Fibroblast of the aortic adventitia (primary cell): ENCODE measurements at places on chromosomes 11 and 22.

- DNase-seq, result peak; percentile 33
Measured at GRCh38 chr22:35150183-35151107, 84.5 kb downstream of the ISX start.

DNA sequence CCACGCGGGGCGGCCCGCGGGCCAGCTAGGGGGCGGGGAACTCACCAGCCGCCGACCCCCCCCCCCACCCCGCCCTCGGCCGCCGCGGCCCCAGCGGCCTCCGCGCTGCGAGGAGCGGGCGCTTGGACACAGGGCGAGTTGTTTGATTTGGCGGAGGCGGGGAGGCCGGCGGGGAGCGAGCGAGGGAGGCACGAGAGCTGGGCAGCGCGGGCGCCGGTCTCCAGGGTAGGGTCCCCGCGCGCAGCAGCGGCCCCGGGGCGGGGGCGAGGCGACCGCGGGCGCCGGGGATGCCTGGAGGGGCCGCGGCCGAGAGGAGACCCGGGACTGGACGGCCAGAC lies 64.4 kb downstream of the NAV2 start:
- DNase-seq, result no peak

GRCh38 chr11:17921659-17922415 lies 91.0 kb downstream of the SERGEF start:
- peak; percentile 71 for DNase-seq

DNA sequence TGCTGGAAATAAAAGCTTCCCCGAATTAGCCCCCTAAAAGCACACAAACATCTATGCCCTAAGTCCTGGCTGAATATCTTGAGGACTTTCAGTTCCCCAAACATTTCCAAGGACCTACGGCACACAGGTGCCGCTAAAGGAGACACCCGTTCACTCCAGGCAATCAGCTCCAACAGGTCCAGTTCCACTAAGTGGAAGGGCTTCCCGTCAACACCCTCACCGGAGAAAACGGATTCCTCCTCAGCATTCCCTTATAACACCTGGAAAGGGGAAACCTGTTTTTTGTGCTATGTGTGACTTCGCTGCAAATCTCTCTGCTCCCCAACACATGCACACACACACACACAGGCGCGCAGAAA lies 3.9 kb downstream of the TENM4 start:
- no peak for DNase-seq

DNA sequence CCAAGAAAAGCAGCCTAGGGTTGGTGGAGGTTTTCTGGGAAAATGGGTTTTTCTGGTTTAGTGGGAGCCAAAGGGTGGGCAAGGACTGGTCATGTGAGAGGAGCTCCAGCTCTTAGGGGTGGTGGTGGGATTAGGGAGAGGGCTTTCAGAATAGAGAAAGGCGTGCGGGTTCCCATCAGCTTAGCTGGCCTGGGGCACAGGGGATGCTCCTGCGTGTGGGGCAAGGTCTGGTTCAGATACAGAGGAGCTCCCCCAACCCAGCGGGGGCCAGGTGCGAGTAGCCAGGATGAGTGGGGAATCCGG lies 644 bp downstream of the TMEM134 start:
- no peak for DNase-seq

DNA sequence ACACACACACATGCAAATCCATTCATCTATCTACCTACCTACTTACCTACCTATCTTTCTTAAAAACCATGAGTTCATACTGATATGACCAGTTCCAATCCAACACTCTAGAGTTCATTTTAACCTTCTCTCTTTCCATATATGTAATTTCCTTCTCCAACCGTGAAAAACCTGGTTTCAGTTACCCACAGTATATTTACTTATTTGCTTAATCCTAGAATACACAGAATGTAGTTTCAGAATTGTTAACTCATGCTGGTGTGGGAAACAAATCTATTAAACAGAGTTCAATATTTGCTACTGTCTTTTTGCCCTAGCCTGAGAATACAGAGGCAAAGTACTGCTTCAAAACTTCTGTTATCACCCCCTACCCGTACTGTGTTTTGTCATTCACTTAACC lies 101.3 kb downstream of the RRM1 start:
- DNase-seq, result no peak

DNA sequence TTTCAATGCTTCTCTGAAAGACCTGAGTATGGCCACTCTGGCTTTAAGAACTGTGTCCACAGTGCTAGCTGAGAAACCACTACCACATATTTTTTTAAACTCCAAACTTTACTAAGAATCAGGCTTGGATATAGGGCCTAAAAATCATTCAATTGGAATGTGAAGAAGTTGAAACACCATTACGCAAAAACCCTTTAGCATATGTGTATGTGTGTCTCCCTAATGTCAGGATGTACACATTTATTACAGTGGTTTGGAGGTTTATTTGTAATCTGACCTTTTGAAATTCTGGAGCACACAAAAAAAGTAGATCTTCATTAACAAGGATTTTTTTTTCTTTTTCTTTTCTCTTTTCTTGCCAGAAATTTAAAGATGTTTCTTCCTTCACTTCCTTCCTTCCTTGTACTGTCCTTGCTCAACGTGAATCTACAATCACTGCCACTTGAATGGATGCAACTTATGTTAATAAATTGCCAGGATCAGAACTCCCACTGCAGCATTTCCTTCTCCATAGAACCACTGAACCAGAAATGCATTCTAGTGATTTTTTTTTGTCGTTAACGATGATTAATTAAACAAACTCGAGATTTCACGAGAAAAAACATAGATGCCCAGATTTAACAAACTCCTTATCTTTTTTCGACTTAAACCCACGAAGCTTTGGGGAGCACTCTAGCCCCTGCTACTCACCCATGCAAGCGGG lies 3.1 kb upstream of the ADM start:
- peak; percentile 68 for DNase-seq

DNA sequence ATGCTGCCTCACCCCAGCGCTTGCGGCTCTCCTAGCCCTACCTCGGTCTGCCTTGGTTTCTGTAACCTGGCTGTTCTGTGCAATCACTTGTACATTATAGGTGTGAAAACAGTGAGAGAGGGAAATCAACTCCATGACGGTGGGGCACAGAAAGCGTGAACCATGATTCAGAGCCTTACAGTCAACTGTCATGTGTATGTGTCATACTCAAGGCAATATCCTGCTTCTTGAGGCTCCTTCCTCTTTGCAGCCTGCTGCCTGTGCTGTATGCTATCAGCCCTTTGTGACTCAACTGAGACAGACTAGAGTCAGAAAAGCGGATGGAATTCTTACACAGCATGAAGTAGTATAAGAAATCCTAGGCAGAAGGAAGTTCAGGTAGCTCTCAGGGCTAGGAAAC lies 2.1 kb downstream of the NRIP3 start:
- peak; percentile 71 for DNase-seq

DNA sequence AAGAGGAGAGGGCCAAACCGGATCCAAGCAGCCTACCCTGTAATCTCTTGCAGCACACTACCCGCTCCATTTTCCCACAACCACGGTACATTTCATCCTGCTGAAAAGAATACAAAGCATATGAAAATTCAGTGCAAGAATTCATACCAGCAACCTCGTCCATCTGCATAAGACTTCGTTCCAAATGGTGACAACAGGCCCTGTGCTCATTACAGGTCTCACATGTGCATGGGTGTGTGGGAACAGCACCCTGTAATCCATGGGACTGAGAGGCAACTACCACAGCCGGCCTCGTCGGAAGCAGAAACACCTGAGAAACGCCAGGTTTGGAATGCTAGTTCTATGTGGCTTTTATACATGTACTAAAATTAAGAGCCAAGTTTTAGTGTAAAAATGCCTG lies 52.3 kb downstream of the LARGE1 start:
- no peak for DNase-seq

DNA sequence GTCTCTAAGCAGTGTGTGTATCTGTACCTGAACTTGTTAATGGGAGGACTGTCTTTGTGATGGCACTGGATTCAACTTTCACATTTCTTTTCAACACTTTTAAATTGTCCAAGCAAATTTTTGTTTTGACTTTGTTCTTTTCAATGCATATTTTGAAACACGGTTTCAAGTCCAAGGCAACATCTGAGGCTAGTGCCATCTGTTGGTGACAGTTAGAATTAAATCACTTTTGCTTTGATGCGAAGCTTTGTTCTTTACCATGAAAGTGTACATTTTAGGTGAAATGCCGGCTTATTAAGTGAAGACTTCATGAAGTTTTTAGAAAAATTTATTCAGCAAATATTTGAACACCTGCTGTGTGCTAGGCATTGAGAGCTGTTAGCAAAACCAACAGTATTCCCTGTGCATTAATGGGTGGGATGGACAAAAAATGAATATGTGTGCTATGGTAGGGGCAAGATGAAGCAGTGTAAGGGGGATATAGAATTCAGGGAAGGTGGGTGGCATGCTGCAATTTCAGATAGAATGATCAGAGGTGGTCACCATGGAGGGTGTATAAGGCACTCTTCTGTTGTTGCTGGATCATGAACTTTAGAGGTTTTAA lies 70.2 kb downstream of the DDX10 start:
- no peak for DNase-seq

- no peak for DNase-seq
Measured at GRCh38 chr22:20015971-20016733, 471 bp downstream of the ARVCF start.
